ENCODE measurements at places on chromosomes 3 and 15.

- DNase-seq: peak; percentile 17
These were observed 14.4 kb upstream of the GP9 start for GRCh38 chr3:129046037-129046731.

GRCh38 chr3:130839813-130840212 lies 54.1 kb upstream of the ATP2C1 start:
- no peak for DNase-seq

DNA sequence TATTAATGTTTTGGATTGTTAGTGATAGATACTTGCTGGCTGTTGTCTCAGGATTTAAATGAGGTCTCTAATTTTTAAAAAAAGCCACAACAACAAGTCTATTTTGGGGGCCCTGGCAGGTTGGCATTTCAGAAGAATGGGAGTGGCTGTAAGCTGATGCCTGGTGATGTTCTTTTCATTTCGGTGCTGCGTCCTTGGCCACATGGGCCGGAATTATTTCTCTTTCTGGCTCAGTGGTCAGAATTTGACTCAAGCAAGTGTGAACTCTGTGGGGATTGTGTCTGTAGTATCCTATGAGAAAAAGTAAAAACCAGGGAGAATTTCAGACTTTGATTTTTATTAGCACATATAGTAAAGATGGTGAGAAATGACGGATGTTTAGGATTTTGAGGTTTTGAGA lies 203.0 kb downstream of the AKAP13 start:
- DNase-seq: peak; percentile 51

DNA sequence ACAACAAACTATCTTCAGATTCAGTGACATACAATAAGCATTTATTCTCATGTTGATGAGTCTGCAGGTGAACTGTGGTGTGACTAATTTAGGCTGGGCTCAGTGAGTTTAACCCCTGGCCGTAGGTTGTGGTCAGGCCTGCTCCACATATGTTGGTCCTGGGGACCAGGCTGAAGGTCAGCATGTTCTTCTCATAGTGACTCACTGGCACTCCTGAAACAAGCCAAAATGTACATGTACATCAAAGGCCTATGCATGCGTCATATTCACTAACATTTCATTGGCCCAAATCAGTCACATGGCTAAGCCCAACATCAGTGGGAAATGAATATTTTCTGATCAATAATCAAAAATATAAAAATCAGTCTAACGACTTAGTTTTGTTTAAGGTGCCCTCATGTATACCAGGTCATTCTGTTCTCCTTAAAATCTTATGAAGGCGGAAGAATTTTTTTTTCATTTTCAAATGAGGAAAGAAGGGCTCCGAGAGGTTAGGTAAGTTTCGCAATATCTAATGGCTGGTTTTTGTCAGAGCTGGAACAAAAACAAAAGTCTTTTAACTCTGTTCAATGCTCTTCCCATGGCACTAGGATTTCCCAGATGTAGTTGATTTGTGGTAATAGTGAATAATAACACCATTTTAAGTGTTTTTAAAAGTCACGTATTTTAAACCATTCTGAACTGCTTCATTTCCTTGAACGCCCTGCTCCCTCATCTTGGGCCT lies 148.5 kb downstream of the MFSD1 start:
- DNase-seq: no peak

- no peak for DNase-seq
These were observed 64.3 kb downstream of the OSTN start for GRCh38 chr3:191263365-191263764.

GRCh38 chr3:15159501-15160136 lies 46.4 kb upstream of the CAPN7 start:
- DNase-seq: no peak

DNA sequence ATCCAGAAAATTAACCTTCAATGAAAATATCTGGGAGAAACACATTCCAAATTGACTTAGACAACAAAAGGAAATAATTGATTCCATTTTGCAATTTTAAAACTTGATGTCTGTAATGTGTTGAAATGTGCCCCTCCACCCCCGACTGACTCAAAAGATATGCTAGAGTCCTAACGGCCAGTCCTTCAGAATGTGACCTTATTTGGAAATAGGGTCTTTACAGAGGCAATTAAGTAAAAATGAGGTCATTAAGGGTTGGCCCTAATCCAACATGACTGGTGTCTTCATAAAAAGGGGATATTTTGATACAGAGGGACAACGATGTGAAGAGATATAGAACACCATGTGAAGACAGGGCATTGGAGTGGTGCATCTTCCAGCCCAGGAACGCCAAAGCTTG lies 153.9 kb downstream of the PDZRN3 start:
- DNase-seq: no peak

- peak; percentile 95 for DNase-seq
These were observed at the start of gene CHSY1 for GRCh38 chr15:101251830-101252820. CHSY1 (minus strand) TSS chr15:101252048; CDS start chr15:101251456, 592 bp downstream.

DNA sequence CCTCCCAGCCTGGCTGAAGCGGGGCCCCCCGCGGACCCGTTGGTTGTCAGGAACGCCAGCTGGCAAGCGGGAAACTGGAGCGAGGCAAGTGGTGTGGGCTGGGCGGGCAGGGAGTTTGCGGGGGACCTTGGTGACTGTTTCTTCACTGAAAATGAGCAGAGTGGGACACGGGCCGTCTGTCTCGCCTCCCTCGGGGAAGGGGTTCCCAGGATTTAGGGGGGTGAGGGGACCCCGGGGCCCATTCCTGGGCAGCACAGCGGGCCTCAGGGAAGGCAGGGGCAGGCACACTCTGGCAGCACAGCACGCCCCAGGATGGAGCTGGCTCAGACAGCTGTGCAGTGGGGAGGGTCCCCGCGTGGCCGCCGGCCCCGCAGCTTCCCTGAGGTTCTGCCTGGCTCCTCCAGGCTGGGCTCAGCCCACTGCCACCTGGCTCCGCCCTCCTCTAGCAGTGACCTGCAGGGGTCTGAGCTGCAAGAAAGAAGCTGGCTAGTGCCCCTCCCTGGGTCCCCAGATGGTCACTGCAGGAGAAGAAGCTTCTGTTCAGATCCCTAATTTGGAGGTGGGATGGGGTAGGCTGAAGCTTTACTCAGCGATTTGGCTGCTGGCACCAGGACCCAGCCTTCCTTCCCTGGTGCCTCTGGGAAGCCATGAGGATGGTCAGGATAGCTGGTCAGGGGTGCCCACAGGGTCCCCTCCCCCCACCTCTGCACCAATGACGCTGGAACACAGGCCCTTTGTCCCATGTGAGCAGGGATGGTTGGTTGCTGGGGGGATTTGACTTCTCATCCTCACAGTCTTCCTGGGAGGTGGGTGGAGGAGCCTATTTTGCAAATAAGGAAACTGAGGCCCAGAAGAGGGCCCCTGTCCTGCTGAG lies 90.4 kb downstream of the TBC1D2B start:
- no peak for DNase-seq

- no peak for DNase-seq
These were observed 27.9 kb upstream of the SLC41A3 start for GRCh38 chr3:126111566-126112475.

DNA sequence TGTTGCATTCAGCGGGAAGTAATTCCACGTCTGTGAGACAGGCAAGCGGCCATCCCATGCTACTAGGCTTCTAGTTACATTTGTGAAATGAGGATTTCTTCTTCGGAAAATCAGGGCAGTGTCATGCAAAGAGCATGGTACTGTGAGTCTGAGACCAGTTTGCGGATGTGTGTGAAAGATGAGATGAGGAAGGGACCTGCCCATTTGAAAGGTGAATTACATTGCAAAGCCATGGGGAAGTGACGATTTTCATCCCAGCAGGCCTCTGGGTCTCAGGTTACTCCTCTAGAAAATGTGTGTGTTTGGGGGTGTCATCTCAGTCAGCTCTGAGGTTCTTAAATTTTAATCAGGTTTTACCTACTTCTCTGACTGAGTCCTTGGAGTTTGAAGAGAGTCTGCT lies 16.1 kb downstream of the TLE3 start:
- DNase-seq: no peak

GRCh38 chr3:15333099-15333955 lies 941 bp upstream of the SH3BP5 start:
- DNase-seq: no peak

DNA sequence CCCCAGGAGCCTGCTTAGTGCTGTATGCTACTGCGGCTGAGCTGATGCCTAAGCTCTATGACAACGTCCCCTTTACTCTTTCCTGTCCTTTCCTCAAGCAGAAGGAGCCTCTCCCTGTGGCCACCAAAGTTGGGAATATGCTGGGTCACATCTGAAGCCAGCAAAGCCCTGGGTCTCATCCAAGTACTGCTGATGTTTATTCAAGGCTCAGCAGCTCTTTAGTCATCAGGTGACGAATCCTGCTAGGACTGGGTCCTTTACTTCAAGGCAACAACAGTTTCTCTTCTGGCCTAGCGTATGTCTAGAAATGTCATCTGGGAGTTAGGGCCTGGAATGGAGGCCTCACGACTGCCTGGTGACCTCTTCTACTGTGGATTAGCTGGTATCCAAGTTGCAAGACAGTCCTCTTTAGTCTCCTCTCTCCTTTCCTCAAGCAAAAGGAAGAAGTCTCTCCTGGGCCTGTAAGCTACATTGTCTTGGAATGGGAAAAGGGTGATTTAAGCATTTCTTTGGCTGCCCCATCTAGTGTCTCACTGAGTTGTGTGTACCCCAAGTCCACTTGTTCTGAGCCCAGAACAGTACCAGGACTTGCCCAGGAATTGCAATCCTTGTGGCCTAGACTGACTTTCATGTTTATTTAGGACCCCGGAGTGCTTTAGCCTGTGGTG lies 63.9 kb downstream of the TNFAIP8L3 start:
- no peak for DNase-seq

DNA sequence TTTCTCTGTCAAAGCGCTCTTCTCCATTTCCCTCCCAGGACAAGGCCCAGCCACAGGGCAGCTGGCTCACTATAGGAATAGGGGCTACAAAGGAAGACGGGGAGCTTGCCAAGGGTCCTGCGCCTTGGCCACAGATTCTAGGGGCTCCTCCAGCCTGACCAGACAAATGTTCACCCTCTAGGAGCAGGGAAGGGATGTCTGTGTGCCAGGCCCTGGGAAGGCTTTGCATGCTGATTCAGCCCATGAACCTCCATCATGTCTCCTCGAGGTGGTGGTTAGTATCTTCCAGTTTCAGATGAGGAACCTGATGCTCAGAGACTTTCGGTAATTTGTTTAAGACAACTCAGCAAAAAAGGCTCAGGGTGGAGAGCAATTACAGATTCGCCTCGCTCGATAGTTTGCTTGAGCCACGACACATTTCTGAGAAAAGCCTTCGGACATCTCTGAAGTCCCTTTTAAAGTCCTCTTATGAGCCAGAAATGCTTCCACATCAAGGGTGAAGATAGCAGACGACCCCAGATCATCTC lies 110.0 kb downstream of the XXYLT1 start:
- DNase-seq: no peak

GRCh38 chr15:67531379-67531914 lies 10.5 kb downstream of the C15orf61 start:
- DNase-seq: no peak

DNA sequence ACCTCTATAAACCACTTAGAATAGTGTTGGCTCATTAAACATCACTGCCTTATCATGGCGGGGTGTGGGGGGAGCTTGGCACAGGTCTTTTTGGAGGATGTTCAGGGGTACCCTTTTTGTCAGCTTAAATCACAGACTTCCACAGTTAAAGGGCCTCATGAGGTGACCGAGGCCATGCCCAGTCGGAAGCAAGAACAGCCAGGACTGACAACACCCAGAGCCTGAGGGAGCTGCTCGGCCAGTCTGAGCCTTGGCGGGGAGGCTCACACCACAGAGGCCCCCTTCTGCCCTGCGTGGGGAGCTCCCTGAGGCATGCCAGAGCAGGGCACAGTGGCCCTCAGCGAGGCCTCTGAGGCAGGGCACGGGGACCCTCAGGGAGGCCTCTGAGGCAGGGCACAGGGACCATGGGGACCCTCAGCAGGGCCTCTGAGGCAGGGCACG lies 49.5 kb downstream of the UMPS start:
- no peak for DNase-seq

GRCh38 chr3:160006282-160007163 lies 17.9 kb downstream of the IL12A start:
- DNase-seq: peak; percentile 42
